ENCODE measurements at places on chromosomes 3 and 15.

- no peak for DNase-seq
These were observed 25.0 kb downstream of the GPR160 start for GRCh38 chr3:170062769-170063168.

DNA sequence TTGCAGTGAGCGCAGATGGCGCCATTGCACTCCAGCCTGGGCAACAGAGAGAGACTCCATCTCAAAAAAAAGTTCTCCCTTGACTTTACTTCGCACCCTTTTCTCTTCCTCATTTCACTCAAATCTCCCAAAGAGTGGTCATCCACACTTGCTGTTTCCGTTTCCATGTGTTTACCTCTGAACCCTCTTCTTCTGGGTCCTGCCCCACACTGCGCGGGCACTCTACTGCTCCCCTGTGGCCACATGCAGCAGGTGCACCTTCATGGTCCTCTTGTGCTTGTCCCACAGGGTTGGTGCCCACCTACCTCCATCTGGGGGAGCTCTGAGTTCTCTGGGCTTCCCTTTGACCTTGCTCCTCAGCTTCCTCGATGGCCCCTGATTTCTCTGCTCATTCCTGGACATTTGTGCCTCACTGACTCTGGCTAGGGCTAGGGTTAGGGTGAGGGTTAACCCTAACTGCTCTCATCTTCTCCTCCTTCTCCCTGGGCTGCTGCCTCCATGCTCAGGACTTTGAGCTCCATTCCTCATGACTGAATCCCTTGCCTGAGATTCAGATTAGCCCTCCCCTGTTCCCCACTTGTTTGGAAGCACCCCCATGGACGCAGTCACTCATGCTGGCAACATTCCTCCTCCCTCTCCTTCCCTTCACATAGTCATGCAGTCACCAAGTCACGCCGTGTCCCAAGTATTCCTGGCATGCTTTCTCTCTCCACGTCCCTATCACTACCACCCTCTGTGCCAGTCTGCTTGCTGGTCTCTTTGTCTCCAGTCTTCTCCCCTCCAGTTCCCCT, 26.6 kb upstream of the KY start:
- DNase-seq: peak; percentile 17

DNA sequence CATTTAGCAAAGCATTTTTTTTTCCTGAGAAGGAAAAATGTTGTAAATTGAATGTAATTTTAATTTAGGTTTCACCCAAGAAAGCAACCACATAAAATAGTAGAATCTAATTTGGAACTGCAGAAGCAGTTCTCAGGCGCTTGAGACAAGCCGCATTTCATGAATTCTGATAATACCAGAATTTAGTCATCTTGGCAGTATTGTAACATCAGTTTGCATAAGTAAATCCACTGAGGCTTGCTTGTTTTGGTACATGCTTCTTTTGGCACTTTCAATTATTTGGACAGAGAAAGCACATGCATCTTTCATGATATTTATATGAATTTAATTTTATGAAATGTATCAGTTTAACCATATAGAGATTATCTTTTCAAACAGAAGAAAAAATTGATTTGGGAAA, 389.7 kb upstream of the ROBO1 start:
- DNase-seq: no peak

DNA sequence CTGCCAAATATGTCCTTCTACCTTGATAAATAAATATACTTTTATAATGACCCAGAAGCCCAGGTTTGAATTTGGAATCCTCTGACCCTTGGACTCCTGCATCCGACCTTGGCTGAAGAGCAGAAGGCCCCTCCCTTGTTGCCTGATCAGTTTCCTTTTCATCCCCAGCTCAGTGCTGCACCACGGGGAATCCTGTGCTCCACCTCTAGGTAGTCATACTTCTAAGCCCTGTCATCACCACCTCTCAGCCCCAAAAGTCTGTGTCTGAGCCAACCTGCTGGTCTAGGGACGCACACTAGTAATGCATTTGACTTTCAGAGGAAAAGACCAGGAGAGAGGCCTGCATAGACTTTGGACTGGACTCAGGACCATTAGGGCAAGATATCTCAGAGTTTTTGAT, 310.6 kb downstream of the NLGN1 start:
- no peak for DNase-seq

- DNase-seq: peak; percentile 85
These were observed 107.1 kb upstream of the PHLDB2 start for GRCh38 chr3:111751961-111752360.

DNA sequence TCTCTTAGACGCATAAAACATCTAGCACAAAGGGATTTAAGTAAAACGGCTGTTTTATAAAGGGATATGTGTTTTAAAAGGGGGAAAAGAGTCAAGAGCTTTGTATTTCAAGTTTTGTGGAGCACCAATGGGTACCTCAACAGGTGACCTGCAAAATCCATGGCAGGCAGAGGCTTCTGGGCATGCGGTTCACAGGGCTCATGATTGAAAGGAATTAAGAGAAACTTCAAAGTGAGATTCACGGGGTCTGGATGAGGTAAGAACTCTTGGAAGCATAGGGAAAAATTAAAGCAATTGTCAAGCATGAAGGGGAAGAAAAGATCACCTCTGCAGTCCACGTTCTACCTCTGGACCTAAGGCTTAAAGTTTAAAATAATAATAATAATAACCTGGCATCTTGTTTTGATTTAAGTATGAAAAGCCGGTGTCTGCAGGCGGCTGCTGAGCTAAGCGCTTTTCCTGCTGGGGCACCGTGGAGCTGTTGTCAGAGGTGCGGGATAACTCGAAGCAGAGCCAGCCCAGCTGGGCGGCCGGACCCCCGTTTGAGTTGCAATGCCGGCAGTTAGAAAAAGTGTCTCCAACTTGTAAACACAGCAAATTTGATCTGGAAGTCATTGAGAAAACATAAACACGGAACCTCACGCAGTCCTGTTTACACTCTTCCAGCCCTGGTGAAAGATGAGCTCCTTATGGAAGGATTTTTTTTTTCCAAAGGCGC, 40.5 kb downstream of the HES1 start:
- no peak for DNase-seq

DNA sequence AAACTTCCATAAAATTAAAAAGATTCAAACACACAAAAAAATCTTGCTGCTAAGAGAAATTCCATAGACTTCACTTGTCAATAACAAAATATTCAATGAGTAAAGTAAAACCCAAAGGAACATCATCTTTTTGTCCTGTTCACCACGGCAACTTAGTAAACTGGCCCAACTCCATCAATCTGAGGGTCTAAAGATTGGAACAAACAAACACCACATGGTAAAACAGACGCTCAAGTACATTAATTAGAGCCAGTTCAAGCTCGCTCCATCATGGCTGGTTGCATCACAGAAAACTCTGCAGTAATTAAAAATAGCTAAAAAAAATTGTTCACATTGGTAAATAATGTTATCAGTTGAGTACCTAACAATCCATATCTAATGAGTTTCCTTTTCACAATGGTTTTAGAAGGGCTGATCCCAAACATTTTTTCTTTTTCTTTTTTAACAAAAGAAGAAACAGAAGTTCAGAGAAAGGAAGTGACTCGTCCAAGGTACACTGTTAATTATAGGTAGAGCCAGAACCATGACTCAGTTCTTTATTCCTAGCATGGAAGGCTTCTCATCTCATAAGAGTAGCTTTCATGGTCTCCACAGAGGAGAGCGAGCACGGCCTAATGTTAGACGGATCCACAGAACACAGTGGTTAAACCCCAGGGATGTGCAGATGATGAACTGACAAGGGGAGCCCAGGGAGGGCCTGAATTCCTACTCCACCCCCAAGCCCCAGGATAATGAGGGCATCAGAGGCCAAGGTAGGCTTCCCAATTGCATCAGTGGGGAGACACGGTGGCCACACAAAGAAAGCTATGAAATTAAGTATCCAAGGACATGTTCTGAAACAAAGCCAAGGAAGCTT, 79.2 kb upstream of the ARHGEF3 start:
- no peak for DNase-seq

GRCh38 chr15:71455878-71456277, 340.6 kb downstream of the THSD4 start:
- no peak for DNase-seq

DNA sequence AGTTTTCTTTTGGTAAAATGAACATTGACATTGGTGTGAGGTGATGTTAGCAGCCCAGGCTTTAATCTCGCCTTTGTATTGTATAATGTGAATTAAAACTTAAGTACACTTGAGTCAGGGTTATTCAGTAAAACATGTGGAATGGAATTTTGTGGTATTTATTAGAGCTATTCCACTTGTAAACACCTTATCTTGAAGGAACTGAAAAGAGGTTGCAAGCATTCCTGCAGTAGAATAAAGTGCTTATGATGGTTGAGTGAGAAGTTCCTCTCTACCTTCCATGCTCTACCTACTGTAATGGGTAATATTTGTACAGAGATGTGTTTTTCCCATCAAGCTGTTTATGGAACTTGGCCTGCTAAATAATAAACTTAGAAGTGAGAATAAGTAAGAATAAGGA, 36.1 kb downstream of the HMG20A start:
- no peak for DNase-seq

- no peak for DNase-seq
These were observed 131.0 kb downstream of the NTRK3 start for GRCh38 chr15:88125576-88125975.

GRCh38 chr3:143668924-143669790, 179.1 kb downstream of the SLC9A9 start:
- no peak for DNase-seq

Data from EL (cell line).